ENCODE measurements at places on chromosomes 1 and 21. TPM values are rescaled to one million over a fixed set of nuclear protein-coding genes. Genes with fewer than 3 reads are reported as not detected.

DNA sequence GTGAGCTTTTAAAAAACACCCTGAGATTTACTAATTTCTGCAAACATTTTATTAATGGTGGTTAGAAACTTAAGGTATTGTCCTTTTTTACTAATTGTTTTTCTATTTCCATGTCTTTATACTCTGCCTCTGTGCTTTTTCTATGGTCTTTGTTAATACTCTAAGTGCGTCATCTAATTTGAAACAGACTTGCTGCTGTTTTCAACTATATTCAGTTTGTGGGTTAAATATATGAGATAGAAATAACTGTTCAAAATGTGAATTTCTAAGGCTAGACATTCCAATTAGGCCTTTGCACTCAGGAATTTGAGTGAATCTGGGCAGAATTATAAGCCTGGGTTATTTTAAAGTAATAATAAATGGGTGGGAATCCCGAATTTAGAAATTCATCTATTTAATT lies 82.4 kb upstream of the COL11A1 start:
- no peak for DNase-seq

ERICH3 gene
- not detected for total RNA-seq

DNA sequence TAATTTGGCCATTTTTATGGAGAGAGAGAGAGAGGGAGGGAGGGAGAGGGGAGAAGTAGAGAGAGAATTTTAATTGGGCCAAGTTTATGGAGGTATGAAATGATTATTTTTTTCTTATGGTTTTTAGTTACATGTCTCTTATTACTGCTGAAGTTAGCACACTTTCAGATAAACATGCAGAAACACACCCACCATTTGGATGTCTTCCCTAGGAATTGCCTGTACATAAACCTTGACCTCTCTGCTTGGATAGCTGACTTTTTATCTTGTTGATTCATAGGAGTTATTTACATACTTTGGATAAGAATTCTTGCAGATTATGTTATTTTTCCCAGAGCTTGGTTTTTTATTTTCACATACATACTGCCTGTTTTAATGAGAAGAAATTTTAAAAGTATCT lies 310.2 kb upstream of the ADAMTS5 start:
- no peak for DNase-seq

PCSK9 gene
- total RNA-seq, result not detected

GRCh38 chr1:110736900-110737605 lies 62.3 kb upstream of the KCNA3 start:
- DNase-seq, result no peak

DNA sequence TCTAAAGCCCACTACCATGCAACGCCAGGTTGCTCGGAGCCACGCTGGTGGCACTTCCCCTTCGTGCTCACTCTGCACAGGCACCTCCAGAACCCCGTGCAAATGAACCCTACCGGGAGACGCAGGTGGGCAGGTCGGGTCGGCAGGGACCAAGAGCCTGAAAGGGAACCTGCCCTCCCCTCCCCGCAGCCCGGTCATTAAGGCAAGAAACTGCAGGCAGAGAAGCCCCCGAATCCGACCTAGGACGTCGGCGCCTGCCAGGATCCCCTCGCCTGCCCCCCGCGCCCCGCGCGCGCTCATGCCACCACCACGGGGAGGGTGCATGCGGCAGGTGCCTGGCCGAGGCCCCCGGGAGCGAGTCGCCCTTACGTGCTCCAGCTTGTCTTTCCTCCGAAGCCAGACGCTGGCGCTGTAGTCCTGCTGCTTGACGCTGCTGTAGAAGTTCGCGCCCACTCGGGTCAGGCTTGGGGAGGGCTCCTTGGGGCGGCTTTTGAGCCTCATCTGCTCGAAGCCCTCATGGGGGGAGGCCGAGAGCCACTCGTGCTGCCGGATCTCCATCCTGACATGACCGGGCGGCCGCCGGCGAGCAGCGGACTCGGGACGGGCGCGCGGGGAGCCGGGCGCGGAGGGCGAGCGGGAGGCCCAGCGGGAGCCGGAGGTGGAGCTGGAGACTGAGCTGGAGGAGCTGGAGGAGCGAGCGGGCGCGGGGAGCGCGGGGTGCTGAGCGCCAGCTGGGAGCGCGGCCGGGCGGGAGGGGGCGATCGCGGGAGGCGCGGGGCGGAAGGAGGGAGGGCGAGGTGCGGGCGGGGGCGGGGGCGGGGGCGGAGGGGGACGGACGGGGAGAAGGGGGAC lies 552 bp downstream of the PLD5 start:
- DNase-seq, result no peak

All from activated T-helper 1 cell treated with anti-CD3 and anti-CD28 coated beads, Interleukin-12 subunit alpha, Interleukin-12 subunit beta, Interleukin-2, Interleukin-4 antibody, amounts not matched to agents 30 ng/mL and 10 ng/mL and 1 ng/mL, durations not matched to agents 14 hours and 24 hours and 36 hours (primary cell).